ENCODE measurements at places on chromosomes 6 and 20.

GRCh38 chr6:119961450-119961849 is 611.9 kb upstream of the MAN1A1 start:
- DNase-seq: no peak

DNA sequence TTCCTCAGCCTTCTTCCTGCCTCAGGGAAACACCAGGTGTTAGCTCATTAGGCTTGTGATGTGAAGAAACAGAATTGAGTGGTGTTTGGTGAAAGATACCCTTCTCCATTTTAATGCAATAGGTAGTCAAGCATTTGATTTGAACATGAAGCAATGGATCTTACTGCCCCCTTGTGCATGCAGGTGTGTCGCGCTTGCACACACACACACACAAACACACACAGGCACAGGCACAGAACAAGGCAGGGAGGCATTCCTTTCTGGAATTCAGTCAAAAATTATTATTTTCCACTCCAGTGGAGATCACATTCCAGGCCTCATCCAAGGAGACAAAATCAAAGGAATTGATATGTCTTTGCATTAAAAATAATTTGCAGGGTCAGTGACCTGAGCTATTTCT is 667.0 kb upstream of the MARCKS start:
- DNase-seq: no peak

DNA sequence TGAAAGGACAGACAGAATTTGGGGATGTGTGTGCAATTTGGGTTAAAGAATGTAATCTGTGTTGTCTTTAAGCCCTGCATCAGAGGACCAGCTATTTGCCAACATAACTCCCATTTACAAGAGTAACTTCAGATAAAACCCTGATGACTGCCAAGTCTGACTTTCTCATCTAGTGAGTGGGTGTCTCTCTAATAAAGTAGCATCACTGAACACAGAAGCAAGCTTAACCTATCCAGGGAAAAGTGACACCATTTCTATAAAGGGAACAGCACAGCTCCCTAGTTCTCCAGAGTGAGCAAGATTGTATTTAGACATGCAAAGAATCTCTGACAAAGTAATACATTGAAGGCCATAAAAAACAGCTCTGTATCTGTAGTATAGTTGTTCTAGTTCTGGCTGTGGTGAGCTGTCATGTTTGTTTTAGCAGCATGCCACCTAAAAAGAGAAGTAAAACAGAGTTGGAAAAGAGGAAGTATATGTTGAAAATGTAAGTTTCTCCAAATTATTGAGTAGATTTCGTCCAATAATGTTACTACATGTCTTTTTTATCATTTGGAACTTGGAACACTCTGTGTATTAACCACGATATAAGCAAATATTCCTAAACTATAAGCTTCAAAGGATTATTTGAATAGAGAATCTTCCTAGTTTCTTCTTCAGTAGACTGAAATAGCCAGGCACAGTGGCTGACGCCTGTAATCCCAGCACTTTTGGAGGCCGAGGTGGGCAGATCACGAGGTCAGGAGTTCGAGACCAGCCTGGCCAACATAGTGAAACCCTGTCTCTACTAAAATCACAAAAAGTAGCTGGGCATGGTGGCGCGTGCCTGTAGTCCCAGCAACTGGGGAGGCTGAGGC is 8.8 kb upstream of the PIM1 start:
- DNase-seq: no peak

DNA sequence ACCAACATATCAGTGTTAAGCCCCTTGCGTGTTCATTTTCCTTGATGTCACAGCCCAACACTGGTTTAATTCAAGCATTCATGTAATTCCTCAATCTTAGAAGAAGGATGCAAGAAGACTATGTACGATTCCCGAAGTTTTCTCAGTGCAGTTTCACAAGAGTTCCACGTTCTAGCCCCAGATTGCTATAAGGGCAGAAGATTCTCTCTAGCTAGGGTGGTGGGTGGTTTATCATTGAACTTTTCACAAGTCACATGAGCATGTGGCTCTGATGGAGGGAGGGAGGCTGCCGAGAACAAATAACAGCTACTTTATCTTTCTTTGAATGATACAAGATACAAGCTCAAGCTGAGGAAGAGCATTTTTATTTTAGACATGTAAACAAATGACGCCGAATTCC is 71.9 kb upstream of the NHSL1 start:
- no peak for DNase-seq
